Neural crest cell (in vitro differentiated cells): ENCODE measurements at places on chromosomes 4 and X.

- DNase-seq, result no peak
Observed at GRCh38 chr4:101961144-101961543, 170.6 kb downstream of the BANK1 start.

DNA sequence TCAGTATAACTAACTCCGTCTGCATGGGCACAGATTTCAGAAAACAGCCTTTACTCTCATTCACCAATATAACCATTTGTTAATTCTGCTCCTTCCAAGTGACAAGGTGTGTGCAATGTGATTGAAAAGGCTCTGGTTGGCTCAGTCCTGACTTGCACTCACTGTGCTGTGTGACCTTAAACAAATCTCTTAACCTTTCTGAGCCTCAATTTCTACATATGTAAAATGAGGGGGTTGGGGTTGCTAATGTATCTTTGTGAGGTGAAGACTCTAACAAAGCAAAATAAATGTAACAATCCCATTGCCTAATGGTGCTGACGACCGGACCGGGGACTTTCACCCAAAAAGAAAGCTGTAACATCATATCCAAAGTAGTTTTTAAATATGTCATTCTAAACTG is 112.5 kb upstream of the GPC4 start:
- no peak for DNase-seq

GRCh38 chr4:157184300-157184699 is 36.2 kb upstream of the GRIA2 start:
- no peak for DNase-seq

- DNase-seq, result no peak
Observed at GRCh38 chr4:82802911-82803310, 4.3 kb upstream of the SCD5 start.

DNA sequence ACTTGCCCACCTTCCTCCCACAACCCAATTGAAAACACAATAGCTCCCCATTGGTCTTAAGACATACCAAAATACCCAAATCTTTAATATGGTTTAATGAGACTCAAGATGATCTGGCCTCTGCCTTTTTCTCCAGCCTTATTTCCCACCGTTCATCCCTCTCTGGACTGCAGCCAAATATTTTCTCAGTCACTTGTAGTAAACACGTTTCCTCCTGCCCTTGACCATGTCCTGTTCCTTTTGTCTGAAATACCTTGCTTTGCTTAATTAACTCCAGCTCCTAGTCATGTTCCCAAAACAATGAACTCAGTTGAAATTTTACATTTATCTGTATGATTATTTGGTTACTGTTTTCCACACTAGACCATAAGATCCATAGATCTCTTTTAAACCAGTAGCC is 8.4 kb upstream of the NUP54 start:
- DNase-seq, result no peak

DNA sequence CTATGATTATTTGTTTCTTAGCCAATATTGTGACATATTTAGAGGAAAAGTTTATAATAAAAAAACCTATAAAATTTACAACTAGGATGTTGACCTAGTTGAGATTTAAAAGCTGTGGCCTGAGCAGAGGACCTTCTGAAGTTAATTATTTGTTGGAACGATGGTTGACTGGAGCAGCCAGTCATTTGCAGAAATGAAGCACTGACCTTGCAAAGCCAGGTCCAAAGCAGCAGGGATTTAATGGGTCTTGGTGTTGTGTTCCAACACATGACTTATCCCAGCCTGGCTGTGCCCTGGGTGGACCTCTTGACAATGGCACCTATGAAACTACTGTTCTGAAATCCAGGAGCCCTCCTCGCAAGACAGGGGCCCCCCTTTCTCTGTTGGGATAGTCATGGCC is 235.2 kb downstream of the FRAS1 start:
- no peak for DNase-seq

GRCh38 chrX:78753571-78753970 is 6.1 kb downstream of the LPAR4 start:
- DNase-seq, result no peak

GRCh38 chrX:44234116-44234515 is 109.4 kb downstream of the EFHC2 start:
- DNase-seq, result no peak

DNA sequence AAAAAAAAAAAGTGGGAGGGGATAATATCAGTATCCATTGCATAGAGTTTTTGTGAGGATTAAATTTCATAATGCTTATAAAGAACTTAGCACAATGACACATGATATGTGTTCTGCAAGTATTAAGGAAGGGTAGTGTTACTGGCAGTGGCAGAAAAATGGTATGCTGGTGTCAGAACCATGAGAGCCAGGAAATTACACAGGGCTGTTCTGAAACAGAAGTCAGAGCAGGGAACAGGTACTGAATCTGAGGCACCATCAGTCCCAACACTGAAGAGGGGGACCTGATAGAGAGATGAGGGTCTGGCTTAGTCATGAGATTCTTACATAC is 601.1 kb upstream of the GRIA3 start:
- no peak for DNase-seq
